ENCODE measurements at places on chromosomes 3 and 15.

DNA sequence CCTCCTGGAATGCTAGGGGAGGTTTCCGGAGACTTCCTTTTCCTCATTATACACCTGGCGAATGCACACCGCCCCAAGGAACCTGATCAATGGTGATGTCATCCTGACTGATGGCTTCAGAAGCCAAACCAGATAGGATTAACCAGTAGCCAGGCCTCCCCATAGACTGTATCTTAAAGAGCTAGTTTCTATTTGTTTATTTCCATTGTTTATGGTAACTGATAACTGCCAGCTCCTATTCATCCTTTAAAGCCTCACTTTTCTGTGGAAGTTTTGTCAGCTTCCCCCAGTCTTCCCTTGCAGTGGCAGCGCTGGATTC, at the start of gene MKRN2OS:
Gene MKRN2OS (minus strand): TSS at position 27 of the 319 bp plus-strand sequence. CDS start 35 bp downstream, outside the sequence.
- DNase-seq = no peak

- DNase-seq = no peak
Observed at GRCh38 chr3:132499071-132499470, 81.8 kb downstream of the DNAJC13 start.

- DNase-seq = no peak
Observed at GRCh38 chr3:122986693-122987179, 40.8 kb downstream of the SEMA5B start.

GRCh38 chr3:16884748-16885592, at the start of gene PLCL2:
Gene PLCL2, plus strand, starts transcription at chr3:16884955. Its CDS starts 85 bp downstream, at chr3:16885040.
- DNase-seq = peak; percentile 60

DNA sequence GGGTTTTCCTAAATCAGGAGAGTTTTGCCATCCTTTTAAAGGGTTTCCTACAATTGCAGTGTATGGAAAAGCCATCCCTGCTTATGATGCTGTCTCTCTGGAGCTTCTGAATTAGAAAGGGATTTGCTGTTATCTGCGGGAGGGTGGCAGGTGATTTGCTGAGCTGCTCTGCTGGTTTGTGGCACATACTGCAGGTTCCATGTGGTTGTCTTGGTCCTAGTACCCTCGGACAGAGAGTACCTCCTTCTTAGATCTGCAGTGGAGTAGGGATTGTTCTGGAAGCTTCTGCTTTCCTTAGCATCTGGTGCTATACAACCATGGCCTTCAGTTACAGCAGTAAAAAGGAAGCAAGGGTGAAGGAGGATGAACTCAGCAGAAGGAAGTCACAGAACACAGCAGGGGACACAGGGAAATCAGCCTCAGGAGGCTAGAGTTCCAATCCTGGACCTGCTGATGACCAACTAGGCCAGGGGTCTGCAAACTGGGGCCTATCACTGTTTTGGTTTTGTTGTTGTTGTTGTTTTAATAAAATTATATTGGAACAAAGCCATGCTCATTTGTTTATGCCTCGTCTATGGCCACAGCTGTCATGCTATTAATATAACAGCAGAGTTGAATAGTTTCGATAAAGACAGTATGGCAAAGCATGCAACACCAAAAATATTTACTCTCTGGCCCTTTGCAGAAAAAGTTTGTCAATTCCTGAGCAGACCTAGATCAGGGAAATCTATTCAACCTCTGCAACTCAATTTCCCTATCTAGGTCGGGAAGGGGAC, 39.5 kb downstream of the STARD5 start:
- peak; percentile 41 for DNase-seq

GRCh38 chr3:14431917-14432834, 29.8 kb downstream of the SLC6A6 start:
- DNase-seq = peak; percentile 95

DNA sequence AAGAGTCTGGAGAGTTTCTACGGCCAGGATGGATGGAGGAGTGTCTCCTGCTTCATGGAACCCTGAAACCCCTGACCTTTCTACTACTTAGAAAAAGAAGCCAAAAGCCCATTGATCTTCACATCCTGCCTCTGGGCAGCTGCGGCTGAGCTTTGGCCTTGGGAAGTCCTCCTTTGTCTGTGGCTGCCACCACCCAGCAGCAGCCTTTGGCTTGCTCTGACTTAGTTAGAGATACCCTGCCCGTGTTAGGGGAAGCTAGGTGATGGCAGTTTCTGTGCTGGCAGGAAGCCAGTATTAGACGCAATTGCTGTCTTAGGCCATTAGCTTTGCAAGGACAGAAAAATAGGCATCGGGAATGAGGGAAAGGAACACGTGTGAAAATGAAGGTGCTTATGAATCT, 18.8 kb downstream of the APH1B start:
- no peak for DNase-seq

GRCh38 chr3:10489746-10490483, 15.5 kb downstream of the ATP2B2 start:
- DNase-seq = no peak

DNA sequence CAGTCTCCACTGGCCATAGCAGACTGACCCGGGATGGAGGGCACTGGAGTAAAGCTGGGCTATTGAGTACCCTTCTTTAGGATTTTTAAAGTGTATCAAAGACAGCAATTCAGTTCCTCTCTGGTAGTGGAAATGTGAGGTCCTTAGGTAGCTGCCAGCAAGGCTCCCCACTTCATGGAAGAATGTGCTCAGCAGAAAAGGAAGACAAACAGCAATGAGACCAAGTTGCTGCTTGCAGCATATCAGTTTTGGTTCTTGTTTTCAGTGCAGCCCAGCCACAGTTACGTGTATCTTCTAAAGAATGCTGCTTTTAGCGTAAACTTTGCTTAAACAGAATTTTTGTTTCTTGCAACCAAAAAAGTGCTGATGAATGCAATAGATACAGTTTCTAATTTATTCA, 374.0 kb upstream of the CBLB start:
- no peak for DNase-seq

DNA sequence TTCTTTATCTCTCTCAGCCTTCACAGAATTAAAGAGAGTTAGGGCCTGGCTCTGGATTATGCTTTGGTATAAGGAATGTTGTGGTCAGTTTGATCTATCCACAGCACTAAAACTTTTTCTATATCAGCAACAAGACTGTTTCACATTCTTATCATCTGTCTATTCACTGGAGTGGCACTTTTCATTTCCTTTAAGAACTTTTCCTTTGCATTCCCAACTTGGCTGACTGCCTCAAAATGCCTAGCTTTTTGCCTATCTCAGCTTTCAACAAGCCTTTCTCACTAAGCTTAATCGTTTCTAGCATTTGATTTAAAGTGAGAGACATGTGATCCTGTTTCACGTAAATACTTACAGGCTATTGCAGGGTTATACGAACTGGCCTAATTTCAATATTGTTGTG, 471.8 kb downstream of the GBE1 start:
- no peak for DNase-seq

DNA sequence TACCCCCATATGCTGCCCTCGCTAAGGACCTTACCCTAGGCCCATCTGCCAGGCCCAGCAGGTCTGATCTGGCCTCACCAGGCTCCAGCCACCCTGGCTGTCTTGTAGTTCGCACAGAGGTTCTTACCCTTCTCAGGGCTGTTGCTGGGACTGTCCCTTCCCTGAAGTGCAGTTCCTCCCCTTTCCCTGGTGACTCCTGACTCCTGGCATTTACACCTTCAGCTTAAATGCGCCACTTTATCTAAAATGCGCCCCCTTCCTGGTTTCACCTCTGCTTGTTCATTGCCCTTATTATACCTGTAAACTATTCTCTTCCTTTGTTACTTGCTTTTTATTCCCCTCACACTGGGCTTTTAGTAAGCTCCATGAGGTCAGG, 835 bp upstream of the TTLL3 start:
- no peak for DNase-seq

DNA sequence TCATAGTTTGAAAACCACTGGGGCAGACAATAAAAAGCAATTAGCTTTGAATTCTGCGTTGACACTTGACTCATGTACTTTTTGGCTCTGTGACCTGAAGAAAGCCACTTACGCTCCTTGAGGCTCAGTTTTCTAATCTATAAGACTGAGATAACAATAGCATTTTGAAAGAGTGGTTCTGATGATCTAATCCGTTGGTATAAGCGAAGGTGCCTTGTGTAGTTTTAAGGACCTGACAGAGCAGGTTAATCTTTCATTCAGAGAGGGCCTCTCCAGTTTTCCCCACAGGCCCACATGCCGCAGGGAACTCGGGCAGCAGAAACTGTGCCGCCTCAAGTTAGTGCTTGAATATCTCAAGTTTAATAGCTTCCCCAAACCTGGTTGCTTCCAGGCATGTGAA, 306.0 kb upstream of the GBE1 start:
- no peak for DNase-seq

- no peak for DNase-seq
Observed at GRCh38 chr3:197397838-197398237, 99.4 kb upstream of the DLG1 start.

GRCh38 chr15:43912208-43912607, 85.4 kb downstream of the WDR76 start:
- DNase-seq = no peak

GRCh38 chr3:66376568-66376967, 124.3 kb downstream of the LRIG1 start:
- DNase-seq = no peak

DNA sequence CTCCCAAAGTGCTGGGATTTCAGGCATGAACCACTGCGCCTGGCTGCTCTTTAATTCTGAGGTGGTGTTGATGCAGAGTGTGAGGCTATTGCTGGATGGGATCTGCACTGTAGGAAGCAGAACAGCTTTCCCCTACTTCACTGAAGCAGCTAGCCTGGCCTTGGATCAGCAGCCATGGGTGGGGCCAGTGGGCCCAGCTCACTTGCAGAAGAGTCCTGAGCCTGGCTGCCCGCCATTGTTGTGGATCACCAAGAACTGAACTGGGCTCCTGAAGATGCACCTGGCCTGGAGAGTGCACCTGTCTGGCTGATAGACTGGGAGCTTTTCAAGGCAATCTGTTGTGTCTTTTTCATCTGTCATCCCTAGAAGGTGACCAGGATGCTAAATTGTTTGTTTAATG, 11.9 kb downstream of the TLNRD1 start:
- DNase-seq = no peak

GRCh38 chr3:171092467-171092911, 66.0 kb upstream of the SLC2A2 start:
- DNase-seq = no peak

- no peak for DNase-seq
Observed at GRCh38 chr15:79075256-79075655, 15.3 kb downstream of the RASGRF1 start.

DNA sequence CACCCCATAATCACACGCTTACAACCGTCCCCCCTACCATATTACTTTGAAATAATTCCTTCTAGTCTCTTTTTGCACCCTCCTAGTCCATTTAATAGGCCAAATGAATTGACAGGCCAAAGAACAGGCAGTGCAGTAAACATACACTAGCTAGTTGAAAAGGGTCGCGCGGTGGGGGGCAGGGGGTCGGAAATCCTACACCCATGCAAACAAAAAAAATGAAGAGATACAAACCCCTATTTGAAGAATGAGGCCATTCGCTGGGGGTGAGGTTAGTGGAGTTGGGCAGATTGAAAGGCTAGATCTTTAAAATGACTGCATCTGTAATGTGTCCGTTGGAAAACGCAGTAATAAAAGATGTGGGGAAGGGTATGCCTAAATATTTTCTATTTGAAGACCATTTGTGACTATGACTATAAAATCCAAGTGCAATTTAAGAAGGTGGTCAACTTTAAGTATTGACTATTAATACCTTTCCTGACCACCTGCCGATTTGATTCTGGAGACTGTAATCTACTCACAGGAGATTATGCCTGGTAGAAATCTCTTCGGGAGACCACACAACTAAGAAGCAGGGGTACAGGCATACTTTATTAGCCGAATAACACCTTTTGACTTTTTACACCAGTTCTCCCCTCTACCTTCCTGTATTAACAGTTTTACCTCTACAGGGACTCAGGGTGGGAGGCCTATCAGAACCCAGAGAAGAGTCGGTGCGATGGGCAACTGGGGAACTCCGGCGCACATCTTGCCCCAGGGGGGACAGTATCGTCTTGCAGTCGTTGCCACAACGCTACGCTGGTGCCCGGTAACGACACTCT, 762 bp upstream of the ARL6 start:
- no peak for DNase-seq

DNA sequence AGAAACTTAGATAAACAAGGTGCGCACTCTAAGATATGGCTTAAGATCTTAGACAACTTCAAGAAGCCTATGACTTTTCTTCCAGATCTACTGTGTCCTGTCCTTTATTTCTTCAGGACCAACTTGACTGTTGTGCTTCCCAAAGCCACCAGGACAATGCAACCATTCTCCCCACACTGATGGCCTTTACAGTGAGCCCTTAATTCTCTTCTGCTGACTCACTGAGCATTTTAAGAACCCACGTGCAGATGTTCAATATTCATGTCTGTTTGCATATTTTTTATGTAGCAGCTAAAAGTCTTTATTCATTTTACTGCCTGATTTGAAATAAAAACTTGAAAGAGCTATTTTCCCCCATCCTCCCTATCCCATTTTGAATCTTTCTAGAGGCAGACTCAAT, 103.3 kb upstream of the SLC2A2 start:
- no peak for DNase-seq

DNA sequence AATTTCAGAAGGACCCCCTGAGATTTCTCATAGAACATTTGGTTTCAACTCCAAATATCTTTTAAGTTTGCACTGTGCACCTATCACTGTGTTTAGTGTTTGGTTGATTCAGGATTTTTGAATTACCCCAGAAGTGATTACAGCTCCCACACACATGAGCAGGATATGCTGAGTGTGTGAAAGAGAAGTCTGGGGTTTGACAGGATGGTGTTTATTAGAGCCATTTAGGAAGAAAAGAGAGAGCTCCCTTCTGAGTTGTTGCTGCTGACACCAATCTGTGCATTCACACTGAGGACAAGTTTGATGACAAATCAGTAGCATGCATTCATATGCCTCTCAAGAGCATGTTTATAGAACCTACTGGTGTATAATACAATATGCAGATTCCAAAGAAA, 118.1 kb downstream of the RPL22L1 start:
- DNase-seq = no peak

DNA sequence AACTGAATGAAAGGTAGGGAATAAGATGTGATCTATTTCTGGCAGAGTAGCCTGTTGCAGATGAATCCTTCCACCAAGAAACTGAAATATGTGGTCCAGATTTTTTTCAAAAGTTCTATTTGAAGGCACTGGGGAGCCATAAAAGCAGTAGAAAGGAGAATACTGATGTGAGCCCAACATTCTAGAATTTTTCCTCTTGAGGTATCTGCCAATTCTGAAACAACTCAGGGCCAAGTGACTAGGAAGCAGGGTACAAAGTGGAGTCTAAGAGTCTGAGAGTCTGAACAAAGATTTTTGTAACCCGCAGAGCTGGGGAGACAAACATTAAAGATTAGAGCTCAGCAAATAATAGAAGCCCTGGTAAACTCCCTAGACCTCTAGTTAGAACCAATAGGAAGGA, 58.3 kb upstream of the SLCO3A1 start:
- DNase-seq = no peak

- no peak for DNase-seq
Observed at GRCh38 chr3:105959851-105960250, 91.0 kb upstream of the CBLB start.

- DNase-seq = no peak
Observed at GRCh38 chr3:142724682-142725356, 985 bp downstream of the TRPC1 start.

DNA sequence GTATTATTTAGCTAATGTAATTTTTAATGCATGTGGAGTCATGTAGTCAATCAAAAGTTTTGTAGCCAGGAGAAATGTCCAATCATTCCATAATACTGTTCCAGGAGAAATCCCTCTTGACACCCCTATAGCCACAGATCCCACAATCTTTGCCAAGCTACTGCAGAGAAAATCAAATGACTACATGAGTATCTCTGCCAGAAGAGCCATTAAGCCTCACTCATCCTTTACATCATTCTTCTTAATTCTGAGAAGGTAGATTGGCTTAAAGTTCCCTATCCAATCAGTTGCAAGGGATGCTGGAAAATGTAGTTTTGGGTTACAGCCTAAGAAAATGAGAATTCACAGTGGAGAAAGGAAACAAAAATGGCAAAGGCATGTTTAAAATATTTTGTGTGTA, 502.1 kb downstream of the ZBBX start:
- no peak for DNase-seq

Measured in GDM1 (cell line).